ENCODE measurements at places on chromosomes 11 and 22. TPM values are rescaled to one million over a fixed set of nuclear protein-coding genes. Genes with fewer than 3 reads are reported as not detected.

- H3K36me3 ChIP-seq = no peaks in the 10 kb centered on the region
- no peak overlapping the region for H3K27ac ChIP-seq
- no peaks in the 10 kb centered on the region for H3K4me1 ChIP-seq
- peak; percentile 4 for DNase-seq
- no peaks in the 10 kb centered on the region for H3K27me3 ChIP-seq
- no peak overlapping the region for H3K4me3 ChIP-seq
Measured at GRCh38 chr22:47304191-47304831, 541.9 kb downstream of the TBC1D22A start.

DNA sequence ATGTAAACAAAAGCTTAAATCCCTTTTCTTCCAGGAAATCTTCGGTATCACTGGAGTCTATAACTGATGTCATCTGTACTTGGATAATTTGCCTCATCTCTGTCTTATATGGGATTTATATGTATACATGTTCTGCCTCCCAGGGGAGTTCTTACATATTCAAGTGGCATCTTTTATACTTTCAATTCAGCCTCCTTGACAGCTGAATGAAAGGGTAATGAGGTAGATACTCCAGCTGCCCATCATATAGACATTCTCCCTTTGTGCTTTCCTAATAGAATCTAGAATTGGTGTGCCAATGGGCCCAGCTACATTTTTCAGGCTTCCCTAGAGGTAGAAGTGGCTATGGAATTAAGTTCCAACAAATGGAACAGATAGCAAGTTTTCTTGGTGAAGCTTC is 223.8 kb downstream of the LRRC4C start:
- no peaks in the 10 kb centered on the region for H3K36me3 ChIP-seq
- DNase-seq = no peak
- H3K4me1 ChIP-seq = no peaks in the 10 kb centered on the region
- H3K27ac ChIP-seq = no peak overlapping the region
- H3K27me3 ChIP-seq = no peaks in the 10 kb centered on the region
- H3K4me3 ChIP-seq = no peak overlapping the region

DNA sequence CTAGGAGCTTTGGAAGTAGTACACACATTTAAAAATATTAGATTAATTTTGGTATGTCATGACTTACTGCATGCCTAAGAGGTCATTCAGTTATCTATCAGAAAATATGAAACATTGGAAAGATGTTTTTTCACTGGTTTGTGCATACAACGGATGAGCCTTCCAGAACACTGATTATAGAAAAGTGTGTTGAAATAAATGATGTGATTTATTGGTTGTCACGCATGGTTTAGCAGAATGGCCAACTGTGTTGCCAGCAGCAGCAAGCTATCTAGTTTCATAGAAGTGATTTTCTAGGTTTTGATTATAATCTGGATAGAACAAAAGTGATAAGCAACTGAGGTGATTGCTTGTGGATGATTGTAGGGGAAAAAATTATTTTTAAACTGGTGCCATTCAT is 53.6 kb downstream of the DDX10 start:
- no peak overlapping the region for H3K4me3 ChIP-seq
- H3K4me1 ChIP-seq = no peaks in the 10 kb centered on the region
- H3K27ac ChIP-seq = no peak overlapping the region
- DNase-seq = no peak
- H3K27me3 ChIP-seq = no peaks in the 10 kb centered on the region
- peaks cover 64% of the 10 kb centered on the region for H3K36me3 ChIP-seq

DNA sequence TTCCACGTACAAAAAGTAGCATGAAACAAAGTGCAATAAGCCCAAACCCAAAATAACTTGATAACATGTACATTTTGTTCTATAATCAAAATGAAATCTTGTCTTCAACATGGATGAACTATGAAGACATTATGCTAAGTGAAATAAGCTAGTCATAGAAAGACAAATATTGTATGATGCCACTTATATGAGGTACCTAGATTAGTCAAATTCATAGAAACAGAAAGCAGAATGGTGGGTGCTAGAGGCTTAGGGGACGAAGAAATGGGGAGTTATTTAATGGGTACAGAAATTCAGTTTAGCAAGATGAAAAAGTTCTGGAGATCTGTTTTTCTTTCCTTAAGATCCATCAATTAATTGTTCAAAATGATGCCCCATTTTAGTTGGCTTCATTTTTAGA is 7.5 kb downstream of the PGM2L1 start:
- H3K36me3 ChIP-seq = no peaks in the 10 kb centered on the region
- H3K27me3 ChIP-seq = no peaks in the 10 kb centered on the region
- H3K27ac ChIP-seq = no peak overlapping the region
- no peak for DNase-seq
- no peak overlapping the region for H3K4me3 ChIP-seq

- peak; percentile 81 for DNase-seq
- no peaks in the 10 kb centered on the region for H3K4me1 ChIP-seq
- H3K4me3 ChIP-seq = peak overlapping the region; percentile 76
- H3K27me3 ChIP-seq = peaks cover 15% of the 10 kb centered on the region
- H3K36me3 ChIP-seq = no peaks in the 10 kb centered on the region
Measured at GRCh38 chr11:123653827-123654565, 428 bp downstream of the SCN3B start.

DNA sequence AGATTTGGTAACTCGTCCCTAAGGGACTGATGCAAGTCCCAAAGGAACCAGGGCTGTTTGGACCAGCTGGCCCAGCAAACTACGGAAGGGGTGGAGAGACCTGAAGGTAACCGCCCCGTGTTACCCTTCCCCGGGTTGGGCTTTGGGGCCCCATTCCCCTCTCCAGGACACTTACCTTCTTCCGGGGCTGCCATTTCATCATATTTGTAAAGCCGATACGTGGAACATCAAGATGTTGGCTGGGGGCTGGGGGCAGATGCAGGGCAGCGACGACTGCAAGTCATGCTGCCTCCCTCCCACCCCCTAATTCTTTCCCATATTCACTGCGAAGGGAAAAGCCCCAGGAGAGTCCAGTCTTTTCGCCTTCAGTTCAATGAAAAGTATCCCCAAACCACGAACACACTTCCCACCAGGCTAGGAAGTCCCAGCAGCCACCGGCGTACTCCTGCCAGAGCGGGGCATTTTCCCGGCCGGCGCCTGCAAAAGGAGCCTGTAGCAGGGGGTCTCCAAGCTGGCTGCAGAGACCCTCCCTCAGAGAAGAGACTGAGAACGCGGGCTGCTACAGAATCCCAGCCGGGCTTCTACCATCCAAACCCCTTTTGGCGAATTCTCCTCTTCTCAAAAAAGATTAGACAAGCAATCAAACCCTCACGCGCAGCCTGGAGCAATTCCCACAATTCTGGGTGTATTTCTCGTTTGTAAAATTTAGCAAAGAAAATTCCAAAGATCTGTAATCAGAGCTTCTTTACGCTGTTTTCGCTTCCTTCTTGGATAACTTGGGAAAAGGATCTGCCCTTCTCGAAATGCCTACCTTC is 236.7 kb downstream of the TTC28 start:
- H3K27me3 ChIP-seq = no peaks in the 10 kb centered on the region
- H3K27ac ChIP-seq = peak overlapping the region; percentile 62
- peak overlapping the region; percentile 67 for H3K4me3 ChIP-seq
- no peaks in the 10 kb centered on the region for H3K36me3 ChIP-seq

GRCh38 chr11:119493712-119494111 is 70.7 kb upstream of the THY1 start:
- no peaks in the 10 kb centered on the region for H3K36me3 ChIP-seq
- no peak overlapping the region for H3K27ac ChIP-seq
- H3K4me1 ChIP-seq = peaks cover 10% of the 10 kb centered on the region

- H3K36me3 ChIP-seq = no peaks in the 10 kb centered on the region
- no peak for DNase-seq
- no peaks in the 10 kb centered on the region for H3K27me3 ChIP-seq
- H3K4me1 ChIP-seq = no peaks in the 10 kb centered on the region
- no peak overlapping the region for H3K27ac ChIP-seq
Measured at GRCh38 chr11:85869781-85870180, 14.6 kb downstream of the CCDC83 start.

GRCh38 chr11:93467054-93467453 is 76.1 kb downstream of the SMCO4 start:
- no peaks in the 10 kb centered on the region for H3K27me3 ChIP-seq
- DNase-seq = no peak
- no peak overlapping the region for H3K4me3 ChIP-seq
- H3K36me3 ChIP-seq = no peaks in the 10 kb centered on the region
- no peaks in the 10 kb centered on the region for H3K4me1 ChIP-seq

DNA sequence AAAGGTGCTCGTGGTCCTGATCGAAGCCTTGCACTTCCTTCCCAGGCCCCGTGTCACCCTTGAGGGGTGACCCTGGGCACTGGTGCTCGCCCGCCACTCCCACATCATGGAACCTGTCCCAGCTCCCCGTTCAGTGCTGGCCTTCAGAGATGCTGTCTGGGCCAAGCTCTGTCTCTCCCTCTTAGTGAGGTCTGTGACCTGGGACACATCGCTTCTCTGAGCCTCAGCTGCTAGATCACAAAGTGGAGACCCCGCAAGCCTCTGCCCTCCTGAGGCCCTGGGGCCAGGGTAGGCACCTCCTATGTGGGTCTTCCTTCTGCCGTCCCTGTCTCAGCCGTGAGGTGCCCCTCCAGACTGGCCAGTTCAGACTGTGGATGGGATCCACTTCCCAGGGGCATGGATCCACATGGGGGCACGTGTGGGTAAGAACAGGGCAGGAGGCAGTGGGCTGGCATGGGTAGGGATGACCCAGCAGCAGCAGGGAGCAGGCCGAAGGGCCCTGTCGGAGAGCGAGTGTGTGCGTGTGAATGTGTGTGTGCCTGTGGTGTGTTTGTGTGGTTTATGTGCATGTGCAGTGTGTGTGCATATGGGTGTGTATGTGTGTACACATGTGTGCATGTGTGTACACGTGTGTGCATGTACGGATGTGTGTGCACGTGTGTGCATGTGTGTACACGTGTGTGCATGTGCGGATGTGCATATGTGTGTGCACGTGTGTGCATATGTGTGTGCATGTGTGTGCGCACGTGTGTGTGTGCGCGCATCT is 1073.7 kb downstream of the BRD1 start:
- no peaks in the 10 kb centered on the region for H3K27me3 ChIP-seq
- no peaks in the 10 kb centered on the region for H3K36me3 ChIP-seq
- no peak overlapping the region for H3K27ac ChIP-seq

- no peaks in the 10 kb centered on the region for H3K27me3 ChIP-seq
- no peak overlapping the region for H3K4me3 ChIP-seq
- peaks cover 62% of the 10 kb centered on the region for H3K36me3 ChIP-seq
- H3K4me1 ChIP-seq = no peaks in the 10 kb centered on the region
- H3K27ac ChIP-seq = no peak overlapping the region
Measured at GRCh38 chr11:1283091-1283511, 26.3 kb downstream of the TOLLIP start.

DNA sequence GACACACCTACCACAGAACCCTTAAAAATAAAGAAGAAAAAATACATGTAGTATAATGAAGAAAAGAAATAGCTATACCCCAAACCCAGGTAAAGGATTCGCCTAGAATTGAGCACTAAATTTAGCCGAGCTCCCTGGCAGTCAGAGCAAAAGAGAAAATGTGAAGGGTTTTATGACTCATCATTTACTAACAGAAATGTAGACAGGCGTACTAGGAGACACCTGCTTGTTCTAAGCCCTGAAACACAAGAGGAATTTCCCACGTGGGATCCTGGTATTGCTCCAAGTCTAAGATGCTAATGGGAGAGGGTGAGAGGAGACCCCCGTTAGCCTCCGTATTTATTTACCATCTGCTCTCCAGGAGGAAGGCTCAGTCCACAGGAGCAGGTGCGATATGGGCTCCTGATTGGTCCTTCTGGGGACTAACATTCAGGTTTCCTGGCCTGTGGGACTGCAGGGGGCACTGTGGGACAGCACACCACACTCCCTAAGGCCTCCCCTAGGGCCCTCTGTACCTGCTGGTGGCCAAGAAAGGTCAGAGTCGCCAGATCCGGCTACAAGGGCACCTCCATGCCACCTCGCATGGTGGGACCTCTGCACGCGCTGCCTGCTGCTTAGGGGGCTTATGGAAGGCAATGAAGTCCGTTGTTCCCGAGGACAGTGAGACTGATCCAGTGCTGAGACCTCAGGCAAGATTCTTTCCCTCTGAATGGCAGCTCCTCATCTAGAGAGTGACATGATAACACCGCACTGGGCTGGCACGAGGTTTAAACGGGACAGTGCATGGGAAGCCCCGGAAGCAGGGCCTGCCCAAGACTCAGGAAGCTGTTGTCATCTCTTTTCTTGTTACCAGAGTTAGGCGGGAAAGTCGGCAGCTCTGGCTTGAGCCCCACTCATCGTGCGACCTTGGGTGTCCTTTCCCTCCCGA is 25.8 kb downstream of the KCNC1 start:
- no peak overlapping the region for H3K27ac ChIP-seq
- H3K4me3 ChIP-seq = no peak overlapping the region
- 0 out of 2 replicates have a peak, but pooled peaks cover 7% of the 10 kb centered on the region for H3K27me3 ChIP-seq
- H3K4me1 ChIP-seq = no peaks in the 10 kb centered on the region
- DNase-seq = peak; percentile 68

GRCh38 chr11:19110295-19110694 is 6.7 kb upstream of the ZDHHC13 start:
- H3K27me3 ChIP-seq = peaks cover 23% of the 10 kb centered on the region
- no peak for DNase-seq
- H3K4me1 ChIP-seq = no peaks in the 10 kb centered on the region
- no peak overlapping the region for H3K4me3 ChIP-seq

DNA sequence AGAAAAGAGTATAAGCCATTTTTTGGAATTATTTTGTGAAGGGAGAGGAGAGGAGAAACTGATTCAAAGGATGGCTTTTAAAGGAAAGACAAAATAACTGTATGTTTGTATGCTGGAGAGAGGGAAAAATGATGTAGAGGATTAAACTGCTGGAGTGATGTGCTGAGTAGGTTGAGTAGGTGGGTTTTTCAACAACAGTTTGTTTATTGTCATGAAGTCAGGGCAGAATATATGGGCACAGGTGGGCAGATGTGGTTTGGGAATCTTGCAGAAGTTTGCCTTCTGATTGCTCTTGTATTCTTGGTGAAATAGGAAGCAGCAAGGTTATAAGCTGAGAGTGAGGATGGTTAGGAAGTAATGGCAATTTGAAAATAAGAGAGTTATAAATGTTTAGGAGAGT is 12.1 kb downstream of the SYT9 start:
- no peaks in the 10 kb centered on the region for H3K27me3 ChIP-seq
- DNase-seq = no peak
- H3K27ac ChIP-seq = no peak overlapping the region
- no peaks in the 10 kb centered on the region for H3K4me1 ChIP-seq
- H3K4me3 ChIP-seq = no peak overlapping the region

GRCh38 chr11:113994077-113994954 is 19.4 kb downstream of the HTR3A start:
- no peak overlapping the region for H3K27ac ChIP-seq
- H3K4me3 ChIP-seq = no peak overlapping the region
- H3K4me1 ChIP-seq = no peaks in the 10 kb centered on the region
- peak; percentile 71 for DNase-seq
- no peaks in the 10 kb centered on the region for H3K27me3 ChIP-seq

GRCh38 chr11:123859731-123860130 is 25.7 kb downstream of the TMEM225 start:
- no peak overlapping the region for H3K27ac ChIP-seq
- H3K4me3 ChIP-seq = no peak overlapping the region
- no peaks in the 10 kb centered on the region for H3K27me3 ChIP-seq
- no peaks in the 10 kb centered on the region for H3K4me1 ChIP-seq
- DNase-seq = no peak
- H3K36me3 ChIP-seq = no peaks in the 10 kb centered on the region

Gene ZBTB16
- not detected for polyA plus RNA-seq

Gene SREBF2
- polyA plus RNA-seq = 7.4 TPM

Gene CREB3L1
- 14.0 TPM for polyA plus RNA-seq

Gene MYEOV
- polyA plus RNA-seq = 3.6 TPM

Gene ESAM
- polyA plus RNA-seq = 1.3 TPM

Gene NXPE4
- not detected for polyA plus RNA-seq

Gene FGF19
- polyA plus RNA-seq = not detected

Gene NUP160
- 19.3 TPM for polyA plus RNA-seq

Gene PYGM
- polyA plus RNA-seq = 0.08 TPM

Gene GRAP2
- polyA plus RNA-seq = 0.13 TPM

Gene SMTNL1
- not detected for polyA plus RNA-seq

Gene RELA
- 49.5 TPM for polyA plus RNA-seq
